Right renal cortex interstitium (tissue), 3 donors: ENCODE measurements at places on chromosomes 12 and 14. TPM values are rescaled to one million over a fixed set of nuclear protein-coding genes. Genes with fewer than 3 reads are reported as not detected.

GRCh38 chr12:44847888-44848702 is 28.0 kb downstream of the NELL2 start:
- no peak for DNase-seq

DNA sequence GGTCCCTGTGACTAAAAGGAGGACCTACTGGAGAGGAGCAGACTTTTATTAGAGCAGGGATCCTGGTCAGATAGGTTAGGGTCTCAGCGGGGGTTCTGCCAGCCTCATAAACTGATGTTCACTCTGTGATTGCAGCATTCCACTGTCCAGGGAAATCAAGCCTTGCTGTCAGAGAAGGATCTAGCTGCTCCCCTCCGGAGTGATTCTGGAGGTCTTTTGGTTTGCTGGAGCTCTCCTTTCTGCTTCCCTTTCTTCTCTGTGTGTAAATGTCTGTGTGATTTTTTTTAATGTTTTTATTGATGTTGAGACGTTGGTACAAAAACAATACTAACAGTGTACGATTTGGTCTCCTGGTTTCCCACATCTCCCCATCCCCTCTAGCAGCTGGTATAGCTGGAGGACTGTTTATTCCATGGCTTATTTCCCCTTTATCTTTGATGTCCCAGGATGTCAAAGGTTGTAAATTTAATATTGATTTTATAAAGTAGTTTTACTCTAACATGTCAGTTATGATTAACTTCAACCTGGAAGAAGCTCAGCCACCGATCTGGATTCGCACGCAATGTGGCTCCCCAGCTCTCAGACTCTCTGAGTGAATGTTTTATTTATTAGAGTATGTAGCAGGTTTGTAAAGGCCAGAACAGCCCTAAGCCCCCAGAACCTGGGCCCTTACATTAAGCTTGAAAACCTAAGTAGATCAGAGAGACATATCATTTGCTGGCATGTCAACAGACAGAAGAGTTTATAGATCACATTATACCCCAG is 202.3 kb upstream of the G2E3 start:
- no peak for DNase-seq

GRCh38 chr12:93624595-93625294 is 52.3 kb downstream of the SOCS2 start:
- DNase-seq = no peak

- no peak for DNase-seq
These were observed 1187.3 kb upstream of the SEL1L start for GRCh38 chr14:82720946-82721345.

DNA sequence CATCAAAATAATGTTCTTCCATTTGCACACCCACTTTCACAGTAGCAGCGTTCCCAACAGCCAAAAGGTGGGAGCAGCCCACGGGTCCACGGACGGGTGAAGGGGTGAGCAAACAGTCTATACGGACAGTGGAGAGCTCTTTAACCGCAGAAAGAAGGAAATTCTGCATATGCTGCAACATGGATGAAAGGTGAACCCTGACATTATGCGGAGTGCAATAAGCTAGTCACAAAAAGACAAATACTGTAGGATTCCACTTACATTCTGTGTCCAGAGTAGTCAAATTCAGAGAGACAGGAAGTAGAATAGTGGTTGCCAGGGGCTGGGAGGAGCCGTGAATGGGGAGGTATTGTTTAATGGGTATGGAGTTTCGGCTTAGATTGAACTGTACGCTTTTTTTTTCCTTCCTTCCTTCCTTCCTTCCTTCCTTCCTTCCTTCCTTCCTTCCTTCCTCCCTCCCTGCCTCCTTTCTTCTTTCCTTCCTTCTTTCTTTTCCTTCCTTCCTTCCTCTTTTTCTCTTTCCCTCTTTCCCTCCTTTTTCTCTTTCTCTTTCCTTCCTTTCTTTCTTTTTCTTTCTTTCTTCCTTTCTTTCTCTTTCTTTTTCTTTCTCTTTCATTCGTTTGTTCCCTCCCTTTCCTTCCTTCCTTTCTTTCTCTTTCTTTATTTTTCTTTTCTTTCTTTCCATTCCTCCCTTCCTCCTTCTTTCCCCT is 15.8 kb upstream of the ANKRD9 start:
- DNase-seq = no peak

DNA sequence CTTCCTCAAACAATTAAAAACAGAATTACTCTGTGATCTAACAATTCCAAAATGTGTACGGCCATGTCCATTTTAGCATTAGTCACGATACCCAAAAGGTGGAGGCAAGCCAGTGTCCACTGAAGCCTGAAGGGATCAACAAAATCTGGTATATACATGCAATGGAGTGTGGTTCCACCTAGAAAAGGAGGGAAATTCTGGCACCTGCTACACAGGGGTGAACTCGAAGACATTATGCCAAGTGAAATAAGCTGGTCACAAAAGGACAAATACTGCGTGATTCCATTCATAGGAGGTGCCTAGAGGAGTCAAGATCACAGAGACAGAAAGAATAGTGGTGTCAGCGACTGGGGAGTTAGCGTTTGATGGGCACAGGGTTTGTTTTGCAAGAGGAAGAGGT is 331.4 kb downstream of the MED13L start:
- DNase-seq = no peak

GRCh38 chr14:95440496-95440895 is 76.0 kb downstream of the SYNE3 start:
- DNase-seq = no peak

GRCh38 chr14:23430723-23431085 is 4.8 kb downstream of the MYH7 start:
- no peak for DNase-seq

GRCh38 chr12:124520265-124520701 is 47.1 kb downstream of the NCOR2 start:
- no peak for DNase-seq

DNA sequence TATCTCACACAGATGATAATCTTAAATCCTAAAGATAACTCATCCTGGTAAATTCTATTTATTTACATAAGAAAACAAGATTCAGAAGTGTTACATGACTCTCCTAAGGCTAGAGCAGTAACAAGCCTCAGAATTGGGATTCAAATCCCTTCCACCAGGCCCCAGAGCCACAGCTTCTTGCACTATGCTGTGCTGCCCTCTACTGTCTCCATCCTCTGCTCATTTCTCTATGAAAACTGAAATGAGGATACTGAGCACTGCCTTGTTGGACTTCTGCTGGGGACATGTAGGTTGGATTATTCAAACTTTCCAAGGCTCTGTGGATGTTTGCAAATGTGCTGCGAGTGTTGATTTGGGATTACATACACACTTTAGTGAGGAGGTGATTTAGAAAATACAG is 23.5 kb upstream of the C12orf50 start:
- no peak for DNase-seq

- DNase-seq = no peak
These were observed 79.7 kb upstream of the DIO3 start for GRCh38 chr14:101481557-101481956.

DNA sequence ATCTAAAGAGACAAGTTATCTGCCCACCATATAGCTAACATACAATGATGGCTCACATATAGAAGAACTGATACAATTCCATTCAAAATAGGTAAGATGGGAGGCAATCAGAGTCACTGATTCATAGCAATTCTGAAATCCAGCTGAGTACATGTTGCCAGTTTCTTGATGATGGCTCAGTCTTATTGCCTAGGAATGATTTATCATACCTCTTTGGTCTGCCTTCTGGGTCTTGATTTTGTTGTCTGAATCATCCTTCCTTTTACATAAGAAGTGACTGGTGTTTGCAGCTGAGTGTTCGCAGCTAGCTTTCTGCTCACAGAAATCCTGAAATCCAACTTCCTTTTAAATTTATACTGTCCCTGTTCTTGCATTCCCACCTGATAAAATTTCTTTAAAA is 463.2 kb upstream of the MGAT4C start:
- no peak for DNase-seq

DNA sequence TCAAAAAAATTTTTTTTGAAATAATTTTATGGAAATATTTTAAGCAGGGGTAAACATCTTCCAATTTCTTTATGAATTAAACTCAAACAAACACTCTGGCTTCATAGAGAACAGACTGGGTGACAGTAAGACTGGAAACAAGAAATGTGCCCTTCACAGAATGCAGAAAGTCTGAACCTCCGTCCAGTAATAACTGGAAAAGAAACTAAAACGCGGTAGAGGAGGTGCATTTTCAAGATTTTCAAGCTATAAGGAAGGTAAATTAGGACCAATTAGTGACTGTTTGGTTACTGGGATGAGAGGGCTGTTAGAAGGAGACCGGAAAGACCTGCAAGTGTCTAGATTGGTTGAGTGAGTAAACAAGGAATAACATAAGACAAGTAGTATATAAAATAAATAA is 245.7 kb downstream of the CEP128 start:
- DNase-seq = no peak

DNA sequence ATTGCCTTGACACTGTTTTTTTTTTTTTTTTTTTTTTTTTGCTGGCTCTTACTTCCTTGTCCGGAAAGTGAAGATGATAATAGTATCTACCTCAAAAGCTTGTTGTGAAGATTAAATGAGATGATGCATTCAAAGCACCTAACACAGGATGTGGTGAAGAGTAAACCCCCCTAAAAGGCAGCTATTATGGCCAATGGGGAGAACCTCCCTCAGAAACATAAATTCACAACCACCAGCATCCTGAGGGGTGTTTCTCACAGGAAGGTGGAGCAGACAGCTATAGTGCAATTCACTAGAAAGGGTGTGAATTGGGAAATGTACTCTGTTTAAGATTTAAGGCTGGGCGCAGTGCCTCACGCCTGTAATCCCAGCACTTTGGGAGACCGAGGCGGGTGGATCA is 85.4 kb upstream of the CRY1 start:
- DNase-seq = no peak

- no peak for DNase-seq
These were observed 44.6 kb upstream of the VRK1 start for GRCh38 chr14:96752594-96752993.

GRCh38 chr12:18907728-18908127 is 169.8 kb downstream of the CAPZA3 start:
- no peak for DNase-seq

- DNase-seq = no peak
These were observed 112.5 kb downstream of the DENND5B start for GRCh38 chr12:31478425-31478824.

GRCh38 chr14:76104802-76105355 is 46.8 kb upstream of the GPATCH2L start:
- DNase-seq = no peak

GRCh38 chr12:84085046-84085445 is 827.6 kb downstream of the SLC6A15 start:
- DNase-seq = no peak

- DNase-seq = no peak
These were observed 100.5 kb upstream of the MDM1 start for GRCh38 chr12:68432622-68433021.

GRCh38 chr12:108551535-108551934 is 9.4 kb downstream of the SART3 start:
- no peak for DNase-seq

DNA sequence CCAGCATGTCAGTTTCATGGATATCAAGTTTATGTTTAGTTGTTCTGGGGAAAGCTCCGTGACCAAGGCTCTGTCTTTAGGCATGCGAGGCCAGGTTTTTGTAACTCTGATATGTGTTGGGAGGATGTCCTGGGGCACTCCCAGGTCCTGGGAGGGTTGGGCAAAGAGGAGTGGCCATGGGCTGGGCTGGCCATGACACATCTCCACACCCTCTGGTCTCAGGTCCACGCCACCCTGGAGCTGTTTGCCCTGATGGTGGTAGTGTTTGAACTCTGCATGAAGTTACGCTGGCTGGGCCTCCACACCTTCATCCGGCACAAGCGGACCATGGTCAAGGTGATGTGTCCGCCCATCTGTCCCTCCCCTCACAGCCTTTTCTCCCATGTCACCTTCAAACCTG is 46.4 kb downstream of the TPCN1 start:
- DNase-seq = no peak

- DNase-seq = no peak
These were observed 495 bp downstream of the ADIPOR2 start for GRCh38 chr12:1691123-1692007.

- no peak for DNase-seq
These were observed 42.0 kb upstream of the ETV6 start for GRCh38 chr12:11607313-11608081.

GRCh38 chr14:94237983-94238382 is 55.1 kb downstream of the SERPINA10 start:
- no peak for DNase-seq

DNA sequence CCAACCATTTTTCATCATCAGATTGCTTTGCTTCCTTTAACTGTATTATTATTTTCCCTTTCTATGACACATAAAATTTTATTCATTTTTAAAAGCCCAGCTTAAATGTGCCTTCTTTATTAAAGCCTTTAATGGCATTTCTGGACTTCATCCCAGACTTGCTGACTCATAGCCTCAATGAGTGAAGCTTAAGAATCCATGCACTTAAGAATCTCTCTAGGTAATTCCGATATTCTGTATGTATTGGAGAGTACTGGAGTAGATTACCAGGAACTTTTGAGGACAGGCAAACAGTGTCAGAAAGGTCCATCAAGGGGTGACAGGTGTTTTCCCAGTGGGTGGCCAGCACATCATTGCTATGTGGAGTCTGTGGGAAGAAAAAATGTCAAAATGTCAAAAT is 107.9 kb downstream of the PTPRQ start:
- no peak for DNase-seq

GRCh38 chr12:1613860-1614259 is 15.2 kb upstream of the WNT5B start:
- no peak for DNase-seq

DNA sequence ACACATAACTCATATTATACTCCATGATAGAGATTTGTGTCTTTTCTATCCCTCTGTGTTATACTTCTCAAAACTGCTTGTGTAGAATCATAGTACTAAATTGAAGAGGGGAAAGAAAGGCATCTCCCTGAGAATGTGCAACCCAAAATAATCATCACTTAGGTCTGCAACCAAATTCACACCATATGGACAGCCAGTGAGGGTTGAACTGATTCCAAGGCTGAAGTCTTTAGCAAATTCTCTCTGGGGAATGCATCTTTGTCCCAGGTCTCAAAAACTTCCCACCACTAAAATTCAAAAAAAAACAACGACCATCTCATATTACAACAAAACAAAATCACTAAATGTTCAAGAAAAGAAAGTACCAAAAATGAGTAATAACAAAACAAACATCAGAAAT is 11.0 kb downstream of the ZFC3H1 start:
- no peak for DNase-seq

GRCh38 chr14:69629225-69630127 is 18.1 kb downstream of the SUSD6 start:
- no peak for DNase-seq

HOXC4 gene
- polyA plus RNA-seq = 32.4 TPM

IFI27 gene
- 4.2 TPM for polyA plus RNA-seq

SYNDIG1L gene
- 0.18 TPM for polyA plus RNA-seq

MIPOL1 gene
- 9.6 TPM for polyA plus RNA-seq

OTX2 gene
- polyA plus RNA-seq = not detected

ANO2 gene
- 4.1 TPM for polyA plus RNA-seq

TOGARAM1 gene
- 35.7 TPM for polyA plus RNA-seq

SLCO1B1 gene
- not detected for polyA plus RNA-seq

MSI1 gene
- 15.8 TPM for polyA plus RNA-seq

APOF gene
- polyA plus RNA-seq = 0.11 TPM

SLC4A8 gene
- polyA plus RNA-seq = 2.7 TPM

KRT6B gene
- not detected for polyA plus RNA-seq

MYH6 gene
- polyA plus RNA-seq = 0.19 TPM

SRGAP1 gene
- polyA plus RNA-seq = 21.9 TPM

CLEC2B gene
- 3.5 TPM for polyA plus RNA-seq

ASB8 gene
- 41.0 TPM for polyA plus RNA-seq
